Nephron progenitor cell (in vitro differentiated cells): ENCODE measurements at places on chromosomes 13 and 19.
A peak's percentile ranks its signal among the peaks of the same experiment; 100 is the strongest.

- DNase-seq: no peak
These were observed 36.7 kb downstream of the MBNL2 start for GRCh38 chr13:97258801-97259200.

DNA sequence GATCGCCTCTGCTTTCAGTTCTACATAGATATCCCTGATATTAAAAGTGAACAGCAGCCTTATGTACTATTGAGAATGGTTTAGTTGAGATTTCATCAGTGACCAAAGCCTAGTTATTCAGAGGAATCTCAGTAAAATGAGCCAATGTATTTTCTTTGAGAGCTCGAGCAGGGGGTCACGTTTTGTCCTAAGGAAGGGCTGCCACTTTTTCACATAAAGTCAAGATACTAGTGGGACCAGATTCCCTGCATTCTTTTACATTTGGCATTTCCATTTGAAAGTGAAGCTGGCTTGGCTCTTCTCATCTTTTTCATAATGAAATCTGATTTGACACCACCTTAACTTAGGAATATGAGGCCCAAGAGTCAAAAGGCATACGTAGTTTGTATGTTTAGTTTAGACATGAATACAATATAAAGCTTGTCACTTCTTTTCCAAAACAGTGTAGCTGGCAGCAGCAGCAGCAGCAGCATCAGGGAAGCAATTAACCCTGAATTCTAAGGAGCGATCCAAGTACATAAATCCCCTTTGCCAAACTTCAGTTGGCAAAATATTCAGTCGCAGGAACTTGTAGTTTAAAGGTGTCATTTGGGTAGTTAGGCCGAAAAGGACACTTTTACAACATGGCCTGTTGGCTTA is 1752.2 kb upstream of the PCDH20 start:
- DNase-seq: no peak

DNA sequence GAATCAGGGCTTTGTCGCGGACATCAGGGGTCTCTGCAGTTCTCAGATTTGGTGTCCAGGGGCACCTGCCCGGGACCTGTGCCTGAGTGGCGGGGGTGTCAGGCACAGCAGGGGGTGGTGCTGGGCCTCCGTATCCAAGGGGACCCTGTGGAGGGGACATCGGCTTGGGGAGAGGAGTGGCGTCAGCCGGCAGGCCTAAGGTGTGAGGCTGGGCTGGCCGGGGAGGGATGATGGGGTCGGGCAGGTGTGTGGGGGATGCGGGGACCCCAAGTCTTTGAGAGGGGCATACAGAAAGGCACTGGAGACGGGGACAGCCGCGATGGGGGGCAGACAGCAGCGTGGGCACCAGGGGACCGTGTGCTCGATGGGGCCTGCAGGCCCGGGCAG is 2.5 kb downstream of the EFNA2 start:
- no peak for DNase-seq

DNA sequence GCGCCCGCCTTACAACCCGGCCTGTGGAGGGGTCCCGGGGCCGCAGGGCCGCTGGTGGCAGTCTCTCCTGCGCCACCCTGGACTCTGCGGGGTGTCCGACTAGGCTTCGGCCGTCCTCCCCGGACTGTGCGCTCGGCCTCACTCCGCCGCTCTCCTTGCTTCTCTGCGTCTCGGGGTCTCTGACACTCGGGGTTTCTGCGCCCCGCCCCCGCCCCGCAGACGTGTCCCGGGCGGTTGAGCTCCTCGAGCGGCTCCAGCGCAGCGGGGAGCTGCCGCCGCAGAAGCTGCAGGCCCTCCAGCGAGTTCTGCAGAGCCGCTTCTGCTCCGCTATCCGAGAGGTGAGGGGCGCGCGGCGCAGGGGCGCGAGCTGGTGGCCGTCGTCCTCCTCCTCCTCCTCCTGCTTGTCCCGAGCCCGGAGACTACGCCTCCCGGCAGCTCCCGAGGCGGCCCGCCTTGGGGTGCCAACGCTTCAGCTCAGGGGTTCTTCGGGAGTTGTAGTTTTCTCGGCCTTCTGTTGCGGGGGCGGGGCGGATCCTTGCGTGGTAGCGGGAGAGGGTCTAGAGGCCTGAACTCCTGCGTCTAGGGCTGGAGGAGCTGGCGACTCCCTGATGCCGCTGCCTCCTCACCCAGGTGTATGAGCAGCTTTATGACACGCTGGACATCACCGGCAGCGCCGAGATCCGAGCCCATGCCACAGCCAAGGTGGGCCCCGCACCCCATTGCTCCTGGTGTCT is 627 bp downstream of the LIN7B start:
- DNase-seq: peak; percentile 77

GRCh38 chr19:1567848-1568227 is 287 bp downstream of the MEX3D start:
- no peak for DNase-seq

GRCh38 chr19:45958320-45958719 is 15.3 kb downstream of the NOVA2 start:
- DNase-seq: no peak

DNA sequence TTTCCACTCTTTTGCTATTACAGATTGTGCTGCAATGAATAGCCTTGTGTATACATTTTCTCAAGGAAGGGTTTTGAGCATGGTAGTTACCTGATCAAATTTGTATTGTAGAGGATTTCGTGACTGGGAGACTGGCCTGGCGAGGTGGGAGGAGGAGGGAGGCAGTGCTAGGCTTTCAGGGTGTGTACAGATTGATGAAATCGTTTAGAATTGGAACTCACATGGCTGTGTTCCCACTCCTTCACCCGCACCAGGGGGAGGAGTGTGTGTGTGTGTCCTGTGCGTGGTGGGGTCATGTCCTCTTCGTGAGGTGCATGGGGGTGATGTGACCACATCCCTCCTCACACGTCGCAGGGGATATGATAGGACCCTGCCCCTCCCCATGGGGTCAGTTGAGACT is 8.3 kb downstream of the PGLYRP1 start:
- DNase-seq: no peak

DNA sequence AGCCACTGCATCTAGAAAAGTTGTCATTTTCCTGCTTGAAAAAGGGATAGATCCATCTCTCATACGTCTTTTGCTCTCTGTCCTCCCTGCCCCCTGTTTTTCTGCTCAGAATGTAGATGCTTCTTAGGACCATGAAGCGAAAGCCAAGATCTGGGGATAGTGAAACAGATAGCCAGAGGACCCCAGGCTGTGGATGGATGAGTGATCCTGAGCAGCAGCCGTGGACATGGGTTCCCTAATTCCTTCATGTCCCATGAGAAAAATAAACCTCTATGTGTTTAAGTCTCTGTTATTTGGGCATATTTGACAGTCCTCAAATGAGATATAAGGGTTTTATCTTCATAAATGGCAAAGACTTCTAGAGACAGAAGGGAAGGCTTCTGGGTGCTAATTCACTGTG is 12.2 kb upstream of the FFAR2 start:
- no peak for DNase-seq

GRCh38 chr19:13025819-13026456 is 30.7 kb downstream of the NFIX start:
- no peak for DNase-seq
